LHCN-M2 (cell line): ENCODE measurements at places on chromosomes 16 and 17. TPM values are rescaled to one million over a fixed set of nuclear protein-coding genes. Genes with fewer than 3 reads are reported as not detected.
A peak's percentile ranks its signal among the peaks of the same experiment; 100 is the strongest.

FOXC2 gene
- 5.1 and 8.3 TPM in 2 replicates for total RNA-seq

CDH8 gene
- 0.32 and 3.0 TPM in 2 replicates for total RNA-seq

MYH13 gene
- 0.13 and 0.69 TPM in 2 replicates for total RNA-seq

GRCh38 chr16:14652726-14653125 lies 20.0 kb downstream of the BFAR start:
- DNase-seq: no peak

- no peak for DNase-seq
Measured at GRCh38 chr17:74449773-74450172, 16.7 kb upstream of the CD300A start.

DNA sequence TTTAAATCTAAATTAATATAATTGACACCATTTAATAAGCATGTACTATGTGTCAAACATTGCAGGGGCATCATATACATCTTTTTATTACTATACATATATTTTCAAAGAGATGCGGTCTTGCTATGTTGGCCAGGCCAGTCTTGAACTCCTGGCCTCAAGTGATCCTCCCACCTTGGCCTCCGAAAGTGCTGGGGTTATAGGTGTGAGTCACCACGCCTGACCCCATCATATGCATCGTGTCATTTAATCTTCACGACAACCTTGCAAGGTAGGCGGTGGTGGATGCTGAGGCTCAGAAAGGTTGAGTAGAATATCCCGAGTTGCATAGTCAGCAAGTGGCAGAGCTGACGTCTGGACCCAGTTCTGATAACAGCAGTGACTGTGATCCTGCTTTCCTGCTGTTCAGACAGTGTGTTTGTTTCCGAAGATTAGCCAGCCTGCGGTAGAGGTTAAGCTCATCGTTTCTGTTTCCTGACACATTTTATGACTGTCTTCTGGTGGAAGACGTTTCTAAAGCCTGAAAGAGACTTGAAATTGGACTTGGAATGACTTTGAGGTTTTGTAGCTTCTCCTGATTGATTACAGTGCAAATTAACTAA lies 316.6 kb downstream of the SNX29 start:
- no peak for DNase-seq

DNA sequence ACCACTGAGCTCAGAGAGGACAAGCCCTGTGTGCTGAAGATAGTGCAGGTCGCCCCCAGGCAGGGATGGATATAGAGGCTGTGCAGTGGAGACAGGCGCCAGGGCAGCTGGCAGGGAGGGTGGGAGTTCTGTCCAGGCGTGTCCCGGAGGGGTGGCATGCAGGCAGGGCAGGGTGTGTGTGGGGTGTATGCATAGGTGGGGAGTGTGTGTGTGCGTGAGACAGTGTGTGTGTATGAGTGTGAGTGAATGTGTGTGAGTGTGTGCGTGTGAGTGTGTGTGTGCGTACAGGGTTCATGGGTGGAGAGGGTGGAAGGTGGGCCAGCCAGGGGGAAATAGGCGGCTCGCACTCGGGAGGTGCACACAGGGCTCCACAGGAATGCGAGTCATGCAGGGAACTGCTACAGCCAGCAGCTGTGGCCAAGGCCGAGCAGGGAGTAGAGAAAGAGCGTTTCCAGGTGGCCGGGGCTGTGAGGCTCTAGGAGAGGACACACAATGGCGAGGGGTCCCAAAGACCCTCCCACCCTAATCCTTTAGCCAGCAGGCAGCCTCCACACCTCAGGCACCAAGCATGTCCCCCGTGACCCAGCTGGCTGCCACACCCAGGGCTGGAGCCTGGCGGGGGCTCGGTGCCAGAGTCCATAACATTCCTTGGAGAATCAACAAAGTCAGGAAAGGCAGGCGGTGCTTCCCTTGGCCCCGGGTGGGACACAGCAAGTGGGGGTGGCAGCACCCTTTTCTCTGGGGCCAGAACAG lies 4.6 kb downstream of the PLCD3 start:
- peak; percentile 41 for DNase-seq

GRCh38 chr17:27481327-27481726 lies 25.1 kb downstream of the KSR1 start:
- DNase-seq: no peak

DNA sequence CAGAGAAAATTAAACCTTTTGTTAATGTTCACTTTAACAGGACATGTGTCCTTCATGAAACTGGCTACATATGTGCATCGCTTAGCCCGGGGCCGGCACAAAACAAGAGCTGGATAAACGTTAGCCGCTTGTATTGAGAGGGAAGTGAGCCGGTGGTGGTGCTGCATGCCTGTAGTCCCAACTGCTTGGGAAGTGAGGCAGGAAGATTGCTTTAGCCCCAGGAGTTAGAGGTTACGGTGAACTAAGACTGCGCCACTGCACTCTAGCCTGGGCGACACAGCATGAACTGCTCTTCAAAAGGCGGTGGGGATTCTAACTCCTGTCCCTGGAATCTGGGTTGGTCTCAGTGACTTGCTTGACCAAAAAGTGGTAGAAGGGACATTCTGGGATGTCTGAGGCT lies 15.0 kb upstream of the SPHK1 start:
- no peak for DNase-seq

DNA sequence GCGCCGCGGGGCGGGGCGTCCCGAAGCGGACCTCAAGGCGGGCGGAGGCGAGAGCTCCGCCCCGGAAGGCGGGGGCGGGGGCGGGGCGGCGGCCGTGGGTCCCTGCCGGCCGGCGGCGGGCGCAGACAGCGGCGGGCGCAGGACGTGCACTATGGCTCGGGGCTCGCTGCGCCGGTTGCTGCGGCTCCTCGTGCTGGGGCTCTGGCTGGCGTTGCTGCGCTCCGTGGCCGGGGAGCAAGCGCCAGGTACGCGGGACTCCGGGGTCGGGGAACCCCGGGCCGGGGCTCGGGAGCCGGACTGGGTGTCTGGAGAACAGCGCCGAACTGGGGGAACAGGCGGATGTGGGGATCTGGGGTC lies at the start of gene TNFRSF12A:
Gene TNFRSF12A, plus strand, starts transcription at position 122 of the 357 bp plus-strand sequence. Its CDS starts 30 bp downstream, at position 152.
- DNase-seq: peak; percentile 74

DNA sequence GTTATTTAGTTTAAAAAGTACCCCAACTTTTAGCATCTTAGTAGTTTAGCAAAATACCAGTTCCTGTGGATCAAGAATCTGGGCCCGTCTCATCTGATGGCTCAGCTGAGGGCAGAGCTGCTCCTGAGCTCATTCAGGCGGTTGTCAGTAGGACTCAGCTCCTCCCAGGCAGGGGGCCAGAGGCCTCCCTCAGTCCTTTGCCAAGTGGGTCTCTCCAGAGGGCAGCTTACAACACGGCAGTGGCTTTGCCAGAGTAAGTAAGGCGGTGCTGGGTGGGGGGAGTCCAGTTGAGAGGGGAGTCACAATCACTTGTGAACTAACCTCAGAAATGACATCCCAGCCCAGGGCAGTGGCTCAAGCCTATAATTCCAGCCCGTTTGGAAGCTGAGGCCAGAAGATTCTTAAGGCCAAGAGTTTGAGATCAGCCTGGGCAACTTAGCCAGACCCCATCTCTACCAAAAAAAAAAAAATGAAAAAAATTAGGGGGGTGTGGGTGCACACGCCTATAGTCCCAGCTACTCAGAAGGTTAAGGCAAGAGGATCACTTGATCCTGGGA lies 81.5 kb upstream of the MED9 start:
- no peak for DNase-seq

- DNase-seq: no peak
Measured at GRCh38 chr16:51490866-51491265, 339.8 kb upstream of the SALL1 start.

GRCh38 chr16:69855592-69855991 lies 93.5 kb downstream of the WWP2 start:
- no peak for DNase-seq

DNA sequence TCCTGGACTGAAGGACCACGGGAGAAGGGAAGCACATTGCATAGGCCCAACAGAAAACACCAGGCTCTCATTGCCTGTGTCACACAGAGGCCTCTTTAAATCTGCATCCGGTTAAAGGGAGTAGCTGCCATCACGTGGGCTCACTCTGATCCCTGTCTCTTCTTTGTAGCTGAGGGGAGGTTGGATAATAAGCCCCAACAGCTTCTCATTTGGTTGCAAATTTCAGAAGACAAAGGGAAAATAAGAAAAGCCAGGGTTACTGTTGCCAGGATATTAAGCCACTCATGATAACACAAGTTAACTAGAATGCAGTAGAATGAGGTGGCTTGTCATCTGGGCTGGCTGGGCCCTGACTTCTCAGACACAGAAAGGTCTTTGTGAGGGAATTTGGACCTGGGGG lies 325.1 kb upstream of the ERCC4 start:
- no peak for DNase-seq

DNA sequence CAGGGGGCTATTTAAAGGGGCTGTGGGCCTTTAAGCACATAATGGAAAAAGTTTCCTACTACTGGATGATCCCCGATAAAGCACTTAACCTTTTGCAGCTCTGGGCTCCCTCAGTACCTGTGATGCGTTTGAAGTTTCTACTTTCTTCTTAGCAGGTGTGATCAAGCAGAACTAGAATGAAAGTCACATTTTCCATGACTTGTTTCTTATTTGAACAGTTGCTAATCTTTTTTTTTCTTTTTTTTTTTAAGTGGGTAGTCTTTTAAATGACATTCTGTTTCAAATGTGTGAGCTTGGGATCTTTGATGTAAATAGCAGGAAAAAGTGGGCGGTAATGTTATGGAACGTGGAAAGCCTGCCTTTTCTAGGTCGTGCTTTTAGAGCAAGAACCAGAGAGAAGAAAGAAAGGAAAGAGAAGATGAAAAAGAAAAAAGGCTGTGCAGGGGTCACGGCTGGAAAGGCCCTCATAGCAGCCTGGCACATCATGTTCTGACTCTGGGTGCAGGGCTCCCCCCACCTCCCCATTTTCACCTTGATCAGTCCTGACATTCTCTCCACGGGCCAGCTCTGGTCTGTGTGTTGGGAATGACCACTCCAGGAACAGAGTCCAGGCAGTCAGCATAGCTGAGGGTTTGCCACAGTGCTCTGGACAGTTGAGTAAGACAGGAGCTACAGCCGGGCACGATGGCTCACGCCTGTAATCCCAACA lies 150.6 kb downstream of the CLEC16A start:
- no peak for DNase-seq

GRCh38 chr16:30409125-30410060 lies 2.0 kb downstream of the ZNF771 start:
- peak; percentile 82 for DNase-seq

DNA sequence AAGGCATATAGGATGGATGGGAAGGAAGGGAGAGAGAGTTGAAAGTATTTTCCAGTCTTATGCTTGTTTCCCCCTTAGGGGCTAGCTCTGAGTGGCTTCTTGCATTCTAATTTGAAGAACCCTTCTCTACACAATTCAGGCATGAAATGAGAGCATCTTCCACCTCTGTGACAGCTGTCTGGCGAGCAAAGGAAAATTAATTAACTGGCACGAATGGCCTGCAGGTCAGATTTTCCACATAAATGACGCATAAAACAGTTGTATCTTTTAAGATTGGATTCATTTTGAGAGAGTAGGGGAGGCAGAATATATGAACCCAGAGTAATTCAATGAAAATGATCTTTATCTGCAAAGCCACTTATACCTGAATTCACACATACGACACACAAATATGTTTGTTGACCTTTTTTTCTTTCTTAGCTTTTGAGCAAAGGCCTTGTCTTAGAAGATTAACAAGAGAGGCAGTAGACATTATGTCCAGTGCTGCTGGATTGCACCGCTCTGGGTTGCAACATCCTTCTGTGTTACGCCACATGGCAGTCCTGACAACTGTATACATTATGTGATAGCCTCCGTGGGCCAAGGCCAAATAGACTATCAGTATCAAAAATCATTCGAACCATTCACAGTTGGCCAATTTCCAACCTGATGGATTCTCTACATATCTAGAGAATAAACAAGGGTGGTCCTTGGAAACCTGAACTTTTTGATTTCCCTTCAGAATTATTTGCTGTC lies 173.0 kb upstream of the GOT2 start:
- no peak for DNase-seq

DNA sequence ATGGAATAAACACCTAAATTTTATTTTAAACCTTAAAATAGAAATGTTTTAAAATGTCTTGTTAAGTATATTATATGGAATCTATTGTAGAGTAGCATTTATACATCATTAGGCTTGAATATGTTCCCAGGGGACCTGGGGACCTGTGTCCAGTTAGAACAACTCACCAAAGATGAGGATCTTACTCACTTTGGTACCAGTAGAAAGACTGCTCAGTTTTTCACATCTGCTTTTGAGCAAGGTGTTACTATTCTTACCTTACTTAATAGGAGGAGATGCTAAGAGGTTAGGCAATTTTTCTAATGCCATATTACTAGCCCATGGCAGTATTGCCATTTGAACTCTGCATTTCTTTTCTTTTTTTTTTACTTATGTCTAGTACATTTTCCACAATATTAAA lies 14.7 kb downstream of the STXBP4 start:
- DNase-seq: no peak

DNA sequence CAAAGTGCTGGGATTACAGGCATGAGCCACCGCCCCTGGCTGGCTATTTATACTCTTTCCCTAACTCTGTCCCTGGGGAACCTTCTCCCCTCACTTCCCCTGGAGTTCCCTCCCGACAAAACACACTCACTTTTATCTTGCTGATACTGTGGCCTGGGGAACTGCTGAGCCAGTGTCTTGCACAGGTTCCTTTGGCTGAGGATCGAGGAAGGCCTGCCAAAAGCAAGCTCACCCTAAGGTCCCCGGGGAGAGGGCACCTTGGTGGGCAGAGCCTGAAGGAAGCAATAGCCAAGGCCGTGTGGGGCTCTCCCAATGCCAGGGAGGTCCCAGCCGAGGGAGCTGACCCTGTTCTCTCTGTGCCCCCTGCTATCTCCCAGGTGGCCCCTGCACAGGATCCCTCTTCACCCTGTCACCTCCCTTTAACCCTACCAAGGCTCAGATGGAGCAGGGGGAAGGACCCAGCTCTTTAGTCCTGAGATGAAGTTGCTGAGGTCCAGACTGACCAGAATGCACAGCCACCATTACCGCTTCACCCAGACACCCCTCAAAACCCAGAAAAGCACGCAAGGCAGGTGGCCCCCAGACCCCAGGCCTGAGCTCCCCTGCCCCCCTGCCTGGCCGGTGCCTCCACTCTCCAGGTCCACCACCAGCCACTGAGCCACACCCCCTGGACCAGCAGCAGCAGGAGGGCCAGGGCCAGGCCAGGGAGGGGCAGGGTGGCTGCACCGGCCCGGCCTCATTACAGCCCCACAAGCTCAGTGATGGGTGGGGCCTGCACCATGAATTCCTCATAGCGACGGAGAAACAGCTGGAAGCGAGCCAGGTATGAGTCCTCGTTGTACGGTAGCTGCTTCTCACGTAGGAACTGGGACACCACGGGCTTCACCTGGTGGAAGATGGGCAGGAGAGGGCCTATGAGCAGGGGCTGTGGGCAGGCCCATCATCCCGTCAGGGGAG lies 5.1 kb upstream of the FDXR start:
- DNase-seq: no peak

DNA sequence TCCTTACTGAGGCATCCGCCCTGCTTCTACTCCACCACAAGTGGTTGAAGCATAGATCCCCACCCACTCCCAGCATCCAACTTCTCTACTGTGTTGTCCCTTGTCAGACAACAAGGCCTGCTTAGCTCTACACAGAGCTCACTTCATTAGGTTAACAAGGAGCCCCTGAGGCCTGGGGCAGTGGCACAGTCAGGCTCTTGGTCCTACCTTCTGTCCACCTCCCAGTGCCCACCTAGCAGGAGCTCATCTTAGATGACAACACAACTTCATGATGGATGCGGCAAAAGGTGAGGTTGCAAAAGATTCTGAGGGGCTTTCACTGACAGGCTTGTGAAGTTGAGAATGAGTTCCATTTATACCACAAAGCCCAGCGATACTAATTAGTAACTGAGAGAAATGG lies 432.0 kb upstream of the CDH5 start:
- DNase-seq: no peak
